ENCODE measurements at places on chromosomes 2 and 18. TPM values are rescaled to one million over a fixed set of nuclear protein-coding genes. Genes with fewer than 3 reads are reported as not detected.

GRCh38 chr2:171895786-171896185, 1.7 kb upstream of the SLC25A12 start:
- H3K4me3 ChIP-seq = no peak overlapping the region
- H3K4me1 ChIP-seq = no peaks in the 10 kb centered on the region
- H3K27me3 ChIP-seq = no peaks in the 10 kb centered on the region
- DNase-seq = no peak

DNA sequence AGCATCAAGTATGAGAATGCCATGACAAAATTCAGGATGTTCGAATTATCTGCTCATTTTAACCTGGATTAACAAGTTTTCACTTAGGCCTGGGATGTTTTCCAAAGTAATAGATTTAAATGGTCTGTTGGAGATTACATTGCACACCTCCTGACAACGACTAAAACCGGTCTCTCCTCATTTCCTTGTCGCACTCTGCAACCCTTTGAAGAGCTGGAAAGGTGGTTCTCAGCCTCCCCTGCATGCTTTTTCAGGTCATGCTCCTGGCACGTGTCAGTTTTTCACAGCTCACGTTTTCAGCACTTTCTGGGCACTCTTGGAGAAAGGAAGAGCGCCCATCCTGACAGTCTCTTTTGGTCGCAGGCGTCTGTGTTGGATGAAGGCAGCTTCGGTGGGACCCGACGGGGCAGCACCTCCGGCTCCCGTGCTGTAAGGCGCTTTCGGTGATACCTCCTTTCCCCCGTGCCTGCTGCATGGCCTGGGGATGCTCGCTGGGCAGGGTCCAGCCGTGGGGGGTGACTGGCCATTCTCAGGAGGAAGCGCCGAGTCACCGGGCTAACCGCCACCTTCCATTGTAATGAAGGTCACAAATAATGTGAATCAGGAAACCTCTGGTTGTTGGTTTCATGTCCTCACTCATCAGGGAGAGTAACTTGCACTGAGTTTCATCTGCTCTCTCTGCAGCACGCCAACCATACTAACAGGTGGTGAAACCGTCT, 63.5 kb upstream of the RBM44 start:
- H3K36me3 ChIP-seq = peaks cover 16% of the 10 kb centered on the region
- no peak overlapping the region for H3K27ac ChIP-seq
- no peaks in the 10 kb centered on the region for H3K27me3 ChIP-seq
- no peak for DNase-seq
- H3K4me3 ChIP-seq = no peak overlapping the region

- H3K4me1 ChIP-seq = no peaks in the 10 kb centered on the region
- H3K27me3 ChIP-seq = no peaks in the 10 kb centered on the region
- peaks cover 38% of the 10 kb centered on the region for H3K36me3 ChIP-seq
- H3K4me3 ChIP-seq = no peak overlapping the region
- peak; percentile 48 for DNase-seq
Measured at GRCh38 chr2:10659898-10660568, 29.7 kb downstream of the NOL10 start.

DNA sequence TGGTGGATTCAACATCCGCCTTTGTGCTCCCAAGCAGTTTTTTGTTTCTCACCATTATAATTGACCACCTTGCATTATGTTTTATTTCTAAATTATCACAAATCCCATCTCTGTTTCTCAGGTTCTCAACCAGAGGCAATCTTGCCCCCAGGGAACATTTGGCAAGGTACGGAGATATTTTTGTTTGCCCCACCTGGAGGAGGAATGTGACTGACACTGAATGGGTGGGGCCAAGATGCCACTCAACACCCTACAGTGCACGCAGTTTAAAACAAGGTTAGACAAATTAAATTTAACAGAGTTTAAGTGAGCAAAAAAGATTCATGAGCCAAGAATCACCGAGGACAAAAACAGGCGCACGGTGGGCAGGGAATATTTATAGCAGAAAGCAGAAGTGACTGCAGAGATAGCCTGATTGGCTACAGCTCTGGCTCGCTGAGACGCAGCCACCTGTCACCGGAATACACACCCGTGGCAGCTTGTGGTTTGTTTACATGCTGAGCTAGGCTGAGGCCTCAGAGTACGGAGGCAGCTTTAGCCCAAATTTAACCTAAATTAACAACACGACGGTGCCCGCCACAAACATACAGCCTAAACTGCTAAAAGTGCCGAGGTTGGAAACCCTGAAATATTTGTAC, 150.0 kb upstream of the ALKAL2 start:
- peak; percentile 62 for DNase-seq
- no peak overlapping the region for H3K27ac ChIP-seq
- no peaks in the 10 kb centered on the region for H3K27me3 ChIP-seq
- H3K4me1 ChIP-seq = peaks cover 20% of the 10 kb centered on the region

- no peak for DNase-seq
- no peaks in the 10 kb centered on the region for H3K36me3 ChIP-seq
- peaks cover 20% of the 10 kb centered on the region for H3K27me3 ChIP-seq
Measured at GRCh38 chr2:232501331-232501771, 13.7 kb upstream of the ECEL1 start.

GRCh38 chr2:64080179-64080578, 61.0 kb upstream of the VPS54 start:
- H3K27ac ChIP-seq = no peak overlapping the region
- H3K27me3 ChIP-seq = no peaks in the 10 kb centered on the region
- no peaks in the 10 kb centered on the region for H3K4me1 ChIP-seq
- H3K36me3 ChIP-seq = no peaks in the 10 kb centered on the region
- H3K4me3 ChIP-seq = no peak overlapping the region
- no peak for DNase-seq

DNA sequence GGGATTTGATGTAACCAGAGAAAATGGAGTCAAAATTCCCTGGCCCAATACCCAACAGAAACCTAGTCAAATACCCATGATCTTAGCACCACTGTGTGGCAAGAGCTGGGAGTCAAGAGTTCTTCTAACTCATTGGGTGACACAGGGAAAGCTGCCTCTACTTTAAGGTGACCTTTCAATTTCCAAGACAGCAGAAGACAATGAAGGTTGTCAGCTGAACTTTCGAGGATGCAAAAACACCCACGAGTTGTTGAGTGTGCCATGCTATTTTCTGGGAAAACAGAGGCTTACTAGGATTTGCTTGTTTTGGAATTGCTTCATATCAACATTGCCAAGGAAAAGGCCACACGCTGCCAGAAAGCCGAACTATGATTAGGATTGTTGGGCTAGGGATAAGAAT, 61.6 kb upstream of the CYRIA start:
- no peak for DNase-seq
- H3K27ac ChIP-seq = no peak overlapping the region
- no peaks in the 10 kb centered on the region for H3K27me3 ChIP-seq
- no peaks in the 10 kb centered on the region for H3K36me3 ChIP-seq
- no peak overlapping the region for H3K4me3 ChIP-seq
- H3K4me1 ChIP-seq = no peaks in the 10 kb centered on the region

GRCh38 chr2:235416858-235417499, 76.9 kb upstream of the AGAP1 start:
- H3K27me3 ChIP-seq = no peaks in the 10 kb centered on the region
- peaks cover 4% of the 10 kb centered on the region for H3K4me1 ChIP-seq
- DNase-seq = no peak
- no peak overlapping the region for H3K27ac ChIP-seq
- H3K4me3 ChIP-seq = no peak overlapping the region

DNA sequence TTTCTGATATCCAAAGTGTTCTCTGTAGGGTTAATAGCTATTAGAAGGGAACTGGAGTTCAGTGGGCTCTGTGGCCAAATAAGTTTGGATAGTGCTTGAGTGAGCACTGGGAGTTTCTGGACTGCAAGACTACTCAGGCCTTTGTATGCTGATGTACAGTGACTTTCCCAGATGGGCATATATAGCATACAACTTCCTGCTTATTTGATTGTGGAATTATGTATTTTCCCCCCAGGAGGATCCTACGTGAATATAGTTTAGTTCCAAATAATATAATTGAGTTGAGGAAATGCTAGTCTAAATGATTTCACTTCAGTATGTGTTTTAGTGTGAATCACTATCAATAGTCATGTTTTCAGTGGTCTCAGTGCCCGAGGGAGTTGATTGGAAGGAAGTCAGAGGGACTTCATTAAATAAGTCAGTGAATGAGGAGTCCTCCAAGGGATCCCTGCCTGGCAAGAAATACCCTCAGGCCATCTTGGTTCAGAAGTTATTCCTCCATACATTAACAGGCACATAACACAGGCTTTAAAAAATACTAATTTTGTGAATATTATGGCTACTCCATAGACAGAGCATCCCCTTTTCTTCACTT, 251.4 kb downstream of the PRKCE start:
- DNase-seq = no peak
- H3K36me3 ChIP-seq = no peaks in the 10 kb centered on the region
- H3K27ac ChIP-seq = no peak overlapping the region
- H3K27me3 ChIP-seq = no peaks in the 10 kb centered on the region
- no peak overlapping the region for H3K4me3 ChIP-seq
- H3K4me1 ChIP-seq = peaks cover 44% of the 10 kb centered on the region

- no peaks in the 10 kb centered on the region for H3K27me3 ChIP-seq
- H3K27ac ChIP-seq = no peak overlapping the region
- no peaks in the 10 kb centered on the region for H3K36me3 ChIP-seq
- no peaks in the 10 kb centered on the region for H3K4me1 ChIP-seq
- no peak overlapping the region for H3K4me3 ChIP-seq
- DNase-seq = no peak
Measured at GRCh38 chr2:56648802-56649201, 465.0 kb downstream of the CCDC85A start.

DNA sequence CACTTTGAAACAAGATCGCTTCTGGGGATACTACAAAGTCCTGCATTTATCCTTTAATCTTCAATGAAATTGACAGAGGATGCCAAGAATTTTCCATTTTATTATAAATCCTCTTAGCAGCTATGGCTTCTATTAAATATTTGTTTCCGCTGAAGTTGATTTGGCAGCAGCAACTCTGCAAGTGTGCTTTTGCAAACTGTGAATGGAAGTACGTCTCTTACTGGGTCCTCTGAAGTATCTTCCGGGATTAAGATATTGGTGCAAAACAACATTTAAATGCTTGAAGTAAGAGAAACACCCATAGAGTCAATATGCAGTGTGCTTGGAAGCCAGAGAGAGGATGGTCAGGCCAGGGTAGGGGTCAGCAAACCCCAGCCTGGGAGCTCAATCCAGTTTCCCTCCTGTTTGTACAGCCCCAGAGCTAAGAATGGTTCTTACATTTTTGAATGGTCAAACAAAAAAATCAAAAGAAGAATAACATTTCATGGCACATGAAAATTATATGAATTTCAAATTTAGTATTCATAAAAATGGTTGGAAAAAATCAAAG, 13.6 kb downstream of the CCDC68 start:
- peak overlapping the region; percentile 15 for H3K27ac ChIP-seq
- no peak for DNase-seq
- peak overlapping the region; percentile 22 for H3K4me3 ChIP-seq

- no peak overlapping the region for H3K4me3 ChIP-seq
- H3K4me1 ChIP-seq = peaks cover 61% of the 10 kb centered on the region
- H3K27me3 ChIP-seq = no peaks in the 10 kb centered on the region
- H3K27ac ChIP-seq = peak overlapping the region; percentile 25
- peak; percentile 63 for DNase-seq
Measured at GRCh38 chr2:26720322-26721114, 28.0 kb downstream of the KCNK3 start.

- H3K4me1 ChIP-seq = peaks cover 14% of the 10 kb centered on the region
- DNase-seq = peak; percentile 78
- no peaks in the 10 kb centered on the region for H3K36me3 ChIP-seq
- peak overlapping the region; percentile 72 for H3K4me3 ChIP-seq
- H3K27me3 ChIP-seq = no peaks in the 10 kb centered on the region
- peak overlapping the region; percentile 65 for H3K27ac ChIP-seq
Measured at GRCh38 chr18:75211953-75212750, 1.6 kb downstream of the TSHZ1 start.

GRCh38 chr2:128445523-128445900, 126.8 kb upstream of the HS6ST1 start:
- no peak overlapping the region for H3K4me3 ChIP-seq
- no peak overlapping the region for H3K27ac ChIP-seq
- peak; percentile 28 for DNase-seq
- H3K27me3 ChIP-seq = no peaks in the 10 kb centered on the region
- H3K36me3 ChIP-seq = no peaks in the 10 kb centered on the region
- H3K4me1 ChIP-seq = peaks cover 55% of the 10 kb centered on the region

- DNase-seq = no peak
- H3K27me3 ChIP-seq = no peaks in the 10 kb centered on the region
- no peak overlapping the region for H3K4me3 ChIP-seq
- H3K36me3 ChIP-seq = no peaks in the 10 kb centered on the region
- H3K4me1 ChIP-seq = peaks cover 3% of the 10 kb centered on the region
Measured at GRCh38 chr2:4556135-4556896, 852.9 kb downstream of the DCDC2C start.

DNA sequence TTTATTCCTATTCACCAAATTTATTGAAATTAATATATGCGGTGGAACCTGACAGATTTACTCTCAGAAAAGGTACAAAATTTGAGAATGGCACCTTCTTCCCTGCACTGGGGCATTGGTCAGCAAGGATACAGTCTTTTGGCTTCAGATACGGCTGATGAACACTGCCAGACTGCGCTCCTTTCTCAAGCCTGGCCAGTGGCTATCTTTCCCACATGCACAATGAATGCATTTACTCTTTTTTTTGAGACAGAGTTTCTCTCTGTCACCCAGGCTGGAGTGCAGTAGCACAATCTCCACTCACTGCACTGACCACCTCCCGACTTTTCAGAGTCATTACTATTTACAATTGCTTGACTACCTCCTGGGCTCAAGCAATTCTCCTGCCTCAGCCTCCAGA, 61.6 kb downstream of the MOB4 start:
- peaks cover under 1% of the 10 kb centered on the region for H3K36me3 ChIP-seq
- no peaks in the 10 kb centered on the region for H3K27me3 ChIP-seq
- peak overlapping the region; percentile 73 for H3K27ac ChIP-seq
- peaks cover 10% of the 10 kb centered on the region for H3K4me1 ChIP-seq
- no peak for DNase-seq

- no peak for DNase-seq
- H3K27me3 ChIP-seq = no peaks in the 10 kb centered on the region
- no peak overlapping the region for H3K4me3 ChIP-seq
- no peaks in the 10 kb centered on the region for H3K36me3 ChIP-seq
Measured at GRCh38 chr2:133523406-133523805, 44.9 kb downstream of the NCKAP5 start.

GRCh38 chr18:2880473-2880872, 33.7 kb downstream of the EMILIN2 start:
- H3K27ac ChIP-seq = peak overlapping the region; percentile 82
- H3K27me3 ChIP-seq = no peaks in the 10 kb centered on the region
- no peaks in the 10 kb centered on the region for H3K36me3 ChIP-seq
- H3K4me1 ChIP-seq = peaks cover 5% of the 10 kb centered on the region
- no peak for DNase-seq

GRCh38 chr18:31486165-31486564, 11.8 kb upstream of the DSG2 start:
- no peaks in the 10 kb centered on the region for H3K36me3 ChIP-seq
- DNase-seq = no peak
- H3K27me3 ChIP-seq = no peaks in the 10 kb centered on the region
- no peak overlapping the region for H3K27ac ChIP-seq
- no peak overlapping the region for H3K4me3 ChIP-seq

Gene DLGAP1
- 30.7 TPM for total RNA-seq

Gene LIMS4
- 2.6 TPM for total RNA-seq

Gene MCEE
- total RNA-seq = 22.2 TPM

Gene SCYGR8
- total RNA-seq = not detected

Gene PRKAG3
- total RNA-seq = 0.06 TPM

Gene POTEE
- total RNA-seq = 0.40 TPM

Gene PPM1G
- total RNA-seq = 40.2 TPM

Gene DSC1
- total RNA-seq = 0.10 TPM

Gene LYPD1
- 54.2 TPM for total RNA-seq

Gene SERPINB8
- total RNA-seq = 4.0 TPM

Gene ACVR1C
- total RNA-seq = 1.9 TPM

Gene STK17B
- total RNA-seq = 29.4 TPM

Gene DARS1
- total RNA-seq = 93.7 TPM

Gene RGPD4
- not detected for total RNA-seq

Gene PLEK
- 7.2 TPM for total RNA-seq

Gene REG3A
- not detected for total RNA-seq
